ENCODE measurements at places on chromosomes 3 and 15.

DNA sequence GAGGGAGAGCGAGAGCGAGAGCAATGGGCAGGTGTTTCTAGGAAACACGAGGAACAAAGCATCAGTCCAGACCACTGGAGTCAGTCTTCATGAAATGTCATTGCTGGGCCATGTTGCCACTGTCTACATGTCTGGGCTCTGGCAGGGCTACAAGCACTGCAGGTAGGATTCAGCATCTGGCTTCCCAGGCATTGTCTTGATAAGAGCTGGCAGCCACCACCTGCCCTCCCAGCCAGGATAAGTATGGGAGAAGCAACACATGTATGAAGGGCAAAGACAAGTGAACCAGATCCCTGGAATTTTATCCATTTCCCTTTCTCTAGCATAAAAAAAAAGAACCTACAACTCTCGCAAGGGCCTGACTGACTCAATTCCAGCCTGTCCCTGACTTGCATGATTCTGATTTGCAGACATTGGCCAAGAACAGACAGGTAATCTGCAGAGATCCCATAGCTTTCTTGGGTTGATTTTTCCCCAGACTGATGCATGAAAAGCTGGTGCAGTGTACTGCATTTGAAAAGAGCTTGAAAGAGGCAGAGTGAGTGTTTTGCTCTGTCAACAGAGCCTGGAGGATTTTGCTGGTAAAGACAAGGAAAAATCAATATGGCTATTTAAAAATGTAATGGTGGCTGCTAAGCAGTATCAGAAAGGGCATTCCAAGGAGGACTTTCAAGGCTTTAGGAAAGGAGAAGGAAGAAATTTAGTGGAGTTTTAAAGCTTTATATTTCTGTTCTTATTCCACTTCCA lies 157.2 kb upstream of the MYRIP start:
- DNase-seq, result no peak

GRCh38 chr3:118984699-118985098 lies 49.9 kb downstream of the IGSF11 start:
- no peak for DNase-seq

DNA sequence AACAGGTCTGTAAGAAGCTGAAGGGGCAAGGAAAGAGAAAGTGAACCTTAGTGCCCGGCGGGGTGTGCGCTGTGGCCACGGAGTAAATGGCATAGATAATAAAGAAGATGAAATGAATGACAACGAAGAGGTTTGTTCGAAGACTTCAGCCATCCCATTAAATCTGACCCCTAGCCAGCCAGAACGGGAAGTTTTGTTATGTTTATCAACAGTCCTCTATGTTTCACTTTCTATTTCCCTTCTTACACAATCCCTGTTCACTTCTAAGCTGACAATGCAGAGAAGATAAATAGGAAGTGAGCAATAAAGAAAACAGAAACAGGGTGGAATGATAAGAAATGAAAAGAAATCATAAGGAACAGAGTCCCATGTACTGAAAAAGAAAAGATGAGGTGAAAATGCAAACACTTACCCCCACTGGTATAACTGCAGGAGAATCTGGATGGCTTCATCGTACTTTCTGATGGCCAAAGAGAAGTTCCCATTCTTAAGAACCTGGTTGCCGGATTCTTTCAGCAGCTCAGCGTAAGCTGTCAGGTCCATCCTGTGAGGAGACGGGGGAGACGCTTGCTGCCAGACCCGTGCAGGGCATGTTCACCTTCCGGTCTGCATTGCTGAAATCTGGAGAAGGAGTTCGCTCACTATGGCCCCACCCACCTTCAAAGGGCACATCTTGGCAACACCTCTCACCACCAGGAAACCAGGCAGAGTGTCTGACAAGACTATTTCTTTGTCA lies 36.8 kb downstream of the TRANK1 start:
- DNase-seq, result peak; percentile 49

- peak; percentile 98 for DNase-seq
Measured at GRCh38 chr15:72118017-72118978, at the start of the genes MYO9A and SENP8. Gene MYO9A (minus strand): TSS chr15:72118150. CDS start chr15:72046563, 71,587 bp downstream. Gene SENP8 (plus strand): TSS chr15:72118403. CDS start chr15:72139624, 21,221 bp downstream.

DNA sequence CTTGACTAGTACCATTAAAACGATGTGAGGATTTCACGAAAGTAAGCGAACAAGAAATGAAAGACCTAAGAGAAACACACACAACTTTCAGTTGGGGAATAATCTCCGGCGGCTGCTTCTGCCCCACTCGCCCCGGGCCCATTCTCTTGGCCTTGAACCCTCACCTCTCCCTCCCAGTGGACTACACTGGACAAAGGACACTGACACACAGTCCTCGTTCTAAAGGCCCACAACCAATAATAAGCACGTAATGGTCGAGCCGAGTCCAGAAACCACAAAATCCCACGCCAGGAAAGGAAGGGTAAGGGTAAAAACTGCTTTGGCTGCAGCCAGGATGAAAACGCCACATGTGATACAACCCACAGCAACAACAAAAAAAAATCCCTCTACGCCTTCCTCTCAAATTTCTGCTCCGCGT lies 469 bp downstream of the ZNF770 start:
- DNase-seq, result no peak

GRCh38 chr3:37582086-37582485 lies 279.6 kb upstream of the CTDSPL start:
- DNase-seq, result no peak

- DNase-seq, result no peak
Measured at GRCh38 chr3:9226326-9226725, 23.1 kb downstream of the SRGAP3 start.

Data from SJSA1 (cell line).